OCI-M1 (cell line): ENCODE measurements at places on chromosomes 13 and 19.
A peak's percentile ranks its signal among the peaks of the same experiment; 100 is the strongest.

DNA sequence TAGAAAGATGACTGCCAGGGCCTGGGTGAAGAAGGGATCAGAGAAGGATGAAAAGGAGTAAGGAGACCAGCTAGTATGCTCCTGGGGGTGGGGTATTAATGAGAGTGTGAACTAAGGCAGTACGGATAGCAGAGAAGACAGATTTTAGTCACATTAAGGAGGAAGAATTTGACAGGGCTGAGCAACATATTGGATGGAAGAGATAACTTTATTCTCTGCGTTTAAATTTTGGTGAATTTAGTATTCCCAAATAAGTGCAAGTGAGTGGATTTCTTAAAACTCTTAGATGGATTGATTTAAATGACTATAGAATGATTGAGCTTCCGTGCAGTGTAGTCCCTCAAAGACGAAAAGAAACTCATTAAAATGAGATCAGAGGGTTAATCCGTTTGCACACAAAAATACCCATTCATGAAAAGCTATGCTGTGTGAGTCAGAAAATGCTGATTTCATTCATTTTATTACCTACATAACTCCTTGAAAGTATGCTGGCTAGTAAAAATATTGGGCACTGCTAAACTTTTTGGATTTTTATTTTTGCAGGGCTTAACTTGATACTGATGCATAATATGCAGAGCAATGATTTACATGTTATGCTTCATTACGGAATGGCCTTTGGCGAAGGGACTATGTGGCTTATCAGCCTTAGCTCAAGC lies 54.1 kb downstream of the WDFY2 start:
- DNase-seq = no peak

DNA sequence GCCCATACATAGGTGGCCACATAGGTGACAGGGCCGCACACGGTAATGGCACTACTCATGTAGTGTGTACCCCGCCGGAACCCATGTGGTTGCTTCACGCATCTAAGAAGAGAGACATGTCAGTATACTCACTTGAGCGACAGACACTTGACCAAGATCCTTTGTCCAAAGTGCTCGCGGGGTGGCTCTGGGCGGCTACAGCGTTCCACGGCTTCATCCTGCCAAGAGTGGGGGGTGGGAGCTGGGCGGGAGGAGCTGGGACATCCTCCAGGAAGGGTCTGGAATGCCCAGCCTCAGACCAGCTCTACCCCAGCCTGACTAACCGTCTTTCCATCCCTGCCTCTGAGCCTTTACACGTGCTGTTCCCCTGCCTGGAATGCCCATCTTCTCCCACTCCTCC lies 8.5 kb downstream of the ANGPTL8 start:
- no peak for DNase-seq

- no peak for DNase-seq
Observed at GRCh38 chr13:33172911-33173310, 112.6 kb downstream of the STARD13 start.

GRCh38 chr13:40389081-40389641 lies 277.3 kb downstream of the FOXO1 start:
- DNase-seq = no peak

- peak; percentile 35 for DNase-seq
Observed at GRCh38 chr13:28750187-28751045, 31.6 kb upstream of the SLC46A3 start.

DNA sequence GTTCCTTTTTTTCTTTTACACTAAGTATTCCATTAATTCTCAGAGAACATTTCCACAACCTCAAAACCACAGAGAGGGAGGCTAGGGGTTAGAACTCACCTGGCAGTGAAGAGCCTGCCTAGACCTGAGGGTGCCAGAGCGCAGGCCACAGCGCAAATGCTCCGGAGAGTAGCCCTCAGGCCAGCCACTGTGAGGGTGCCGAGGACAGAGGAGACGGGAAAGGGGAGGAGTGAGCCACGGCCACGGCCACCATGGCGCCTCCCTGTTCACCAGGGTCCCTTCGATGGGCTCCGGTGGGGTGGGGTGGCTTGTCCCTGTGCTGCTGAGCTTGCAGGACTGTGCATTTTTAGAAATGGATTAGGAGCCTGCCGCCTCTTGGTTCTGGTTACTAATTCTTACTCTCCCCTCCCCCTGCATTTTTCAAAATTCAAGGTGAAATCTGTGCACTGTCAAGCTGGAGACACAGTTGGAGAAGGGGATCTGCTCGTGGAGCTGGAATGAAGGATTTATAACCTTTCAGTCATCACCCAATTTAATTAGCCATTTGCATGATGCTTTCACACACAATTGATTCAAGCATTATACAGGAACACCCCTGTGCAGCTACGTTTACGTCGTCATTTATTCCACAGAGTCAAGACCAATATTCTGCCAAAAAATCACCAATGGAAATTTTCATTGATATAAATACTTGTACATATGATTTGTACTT lies 58.8 kb downstream of the GGACT start:
- DNase-seq = no peak

DNA sequence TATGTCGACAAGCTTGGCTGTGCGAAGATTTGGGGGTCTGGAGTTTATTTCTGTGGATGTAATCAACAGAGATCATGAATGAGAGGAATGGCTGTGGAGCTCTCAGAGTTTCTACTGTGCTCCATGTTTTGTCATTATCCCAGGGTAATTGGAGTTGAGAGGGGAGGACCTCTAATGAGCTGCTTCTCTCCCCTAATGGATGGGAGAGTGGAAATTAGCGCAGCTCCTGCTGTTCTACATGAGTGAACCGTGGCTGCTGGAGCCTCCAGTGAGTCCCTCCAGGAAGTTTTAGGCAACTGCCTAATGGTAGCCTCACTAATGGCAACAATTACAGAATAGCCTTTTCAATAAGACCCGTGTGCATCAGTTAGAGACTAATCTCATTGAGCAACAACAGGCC lies 31.3 kb upstream of the FGF9 start:
- DNase-seq = no peak

- no peak for DNase-seq
Observed at GRCh38 chr19:57359300-57359699, 4.1 kb upstream of the TRAPPC2B start.

DNA sequence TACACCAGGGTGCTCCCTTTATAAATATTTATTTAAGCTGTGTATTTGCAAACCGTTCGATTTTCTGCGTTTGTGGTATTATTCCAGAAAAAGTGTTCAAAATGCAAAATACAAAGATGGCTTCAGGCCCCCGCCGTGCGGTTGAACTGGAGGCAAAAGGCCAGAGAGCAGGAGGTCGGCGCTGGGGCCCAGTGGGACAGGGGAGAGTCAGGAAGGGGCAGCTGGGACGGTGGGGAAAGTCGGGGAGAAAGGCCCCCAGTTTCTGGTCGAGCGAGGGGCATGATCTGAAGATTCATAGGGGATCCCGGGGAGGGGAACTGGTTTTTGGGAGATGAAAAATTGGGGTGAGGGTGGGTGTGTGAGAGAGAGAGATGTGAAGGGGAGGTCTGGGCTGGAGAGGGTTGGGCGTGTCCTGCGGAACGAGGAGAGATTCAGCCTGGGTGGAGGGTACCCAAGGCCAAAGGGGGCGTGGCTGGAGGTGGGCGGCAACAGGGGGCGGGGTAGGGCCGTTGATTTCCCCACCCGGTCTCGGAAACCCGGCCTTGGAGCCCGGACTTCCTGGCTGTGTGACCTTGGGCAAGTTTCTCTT lies 678 bp downstream of the ISOC2 start:
- DNase-seq = peak; percentile 77

GRCh38 chr13:83085186-83085900 lies 796.9 kb downstream of the SLITRK1 start:
- DNase-seq = no peak

DNA sequence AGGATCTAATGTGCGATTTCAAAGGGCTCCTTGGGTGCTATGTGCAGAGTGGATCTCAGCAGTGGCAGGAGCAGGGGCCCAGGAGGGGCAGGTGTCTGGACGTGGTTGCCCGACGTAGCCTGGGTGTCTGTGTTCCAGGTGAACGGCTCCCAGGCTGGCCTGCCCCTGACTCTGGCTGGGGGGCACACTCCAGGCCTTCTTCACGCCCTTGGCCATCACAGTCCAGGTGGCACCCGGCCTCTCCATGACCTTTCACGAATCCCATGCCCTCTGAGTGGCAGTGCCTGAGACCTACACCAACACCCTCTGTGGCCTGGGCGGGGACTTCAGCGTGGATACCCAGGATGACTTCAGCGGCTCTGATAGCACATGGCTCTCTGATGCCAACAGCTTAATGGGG lies 11.3 kb upstream of the FXYD3 start:
- DNase-seq = no peak

GRCh38 chr13:42221121-42221765 lies 50.7 kb upstream of the AKAP11 start:
- no peak for DNase-seq

- DNase-seq = no peak
Observed at GRCh38 chr13:111874981-111875380, 192.0 kb upstream of the SOX1 start.

- peak; percentile 30 for DNase-seq
Observed at GRCh38 chr19:40718774-40719391, 2.0 kb downstream of the ITPKC start.

DNA sequence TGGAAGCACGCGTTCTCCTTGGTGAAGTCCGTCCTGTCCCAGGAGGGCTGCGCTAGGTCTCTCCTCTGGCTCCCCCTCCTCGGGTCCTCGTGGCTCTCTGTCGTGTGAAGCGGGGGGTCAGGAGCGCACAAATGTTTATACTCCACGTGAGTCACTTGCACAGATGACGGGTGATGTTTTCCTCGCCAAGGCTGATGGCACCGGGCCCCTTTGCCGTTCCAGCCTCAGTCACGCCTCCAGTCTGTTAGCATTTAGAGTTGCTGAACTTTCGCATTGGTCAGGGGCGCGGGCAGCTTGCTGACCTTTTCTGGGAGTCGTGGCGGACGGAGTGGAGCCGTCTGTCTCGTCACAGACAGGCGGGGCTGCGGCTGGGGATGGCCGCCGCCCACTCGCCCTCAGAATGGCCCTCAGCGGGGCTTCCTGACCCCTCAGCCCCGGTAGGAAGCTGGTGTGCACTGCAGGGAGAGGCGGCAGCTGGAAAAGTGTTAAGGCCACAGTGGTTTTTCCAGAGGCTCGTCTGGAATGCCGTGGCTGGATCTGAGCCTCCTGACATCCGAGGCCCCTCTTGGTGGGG lies 13.7 kb downstream of the KLHL26 start:
- no peak for DNase-seq

GRCh38 chr13:107251341-107251740 lies 683.4 kb upstream of the ARGLU1 start:
- no peak for DNase-seq

DNA sequence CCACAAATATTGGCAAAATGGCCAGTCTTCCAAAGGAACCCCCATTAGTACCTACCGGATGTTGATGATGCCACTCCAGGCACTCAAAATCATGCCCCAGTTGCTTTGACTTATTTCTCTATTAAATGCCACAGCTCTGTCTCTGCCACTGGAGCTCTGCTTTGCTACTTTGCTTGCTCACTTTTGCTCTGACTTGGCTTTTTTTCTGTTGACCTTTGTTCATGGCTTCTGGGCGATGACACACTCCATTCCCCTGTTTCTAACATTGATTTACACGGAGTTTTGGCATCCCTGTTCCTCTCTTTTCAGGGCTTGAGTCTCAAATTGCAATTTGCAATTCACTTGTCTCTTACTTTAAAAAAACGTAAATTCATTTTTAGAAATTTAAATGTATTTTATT lies 217.1 kb upstream of the SPRY2 start:
- DNase-seq = no peak

DNA sequence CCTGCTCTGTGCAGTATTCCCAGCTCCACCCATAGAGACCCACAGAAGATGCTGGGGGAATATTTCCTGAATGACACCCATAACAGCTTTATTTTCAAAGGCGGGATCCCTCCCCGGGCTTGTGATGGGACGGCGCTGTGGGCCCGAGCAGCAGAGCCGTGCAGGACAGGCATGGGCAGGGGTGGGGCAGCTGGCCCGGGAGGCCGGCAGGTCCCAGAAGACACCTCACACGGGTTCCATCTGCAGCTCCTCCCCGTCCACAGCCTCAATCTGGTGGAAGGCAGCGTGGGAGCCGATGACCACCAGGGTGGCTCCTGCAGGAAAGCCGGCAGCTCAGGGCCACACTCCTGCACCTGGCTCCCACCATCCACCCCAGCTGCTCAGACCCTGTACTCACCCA lies 2.5 kb downstream of the RABAC1 start:
- no peak for DNase-seq

- no peak for DNase-seq
Observed at GRCh38 chr13:94280349-94280748, 199.1 kb downstream of the DCT start.

- peak; percentile 14 for DNase-seq
Observed at GRCh38 chr13:100211016-100211710, 122.3 kb downstream of the PCCA start.

DNA sequence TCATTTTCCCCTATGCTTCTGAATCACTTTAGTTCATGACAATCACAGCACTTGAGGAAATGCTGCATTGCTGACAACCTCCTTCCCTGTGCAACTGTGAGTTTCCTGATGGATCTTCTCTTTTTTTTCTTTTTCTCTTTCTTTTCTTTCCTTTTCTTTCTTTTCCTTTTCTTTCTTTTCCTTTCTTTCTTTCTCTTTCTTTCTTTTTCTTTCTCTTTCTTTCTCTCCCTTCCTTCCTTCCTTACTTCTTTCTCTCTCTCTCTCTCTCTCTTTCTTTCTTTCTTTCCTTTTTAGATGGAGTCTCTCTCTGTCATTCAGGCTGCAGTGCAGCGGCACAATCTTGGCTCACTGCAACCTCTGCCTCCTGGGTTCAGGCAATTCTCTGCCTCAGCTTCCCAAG lies 247.9 kb upstream of the HTR2A start:
- DNase-seq = no peak

GRCh38 chr13:45950386-45951000 lies 98.9 kb upstream of the SIAH3 start:
- no peak for DNase-seq

DNA sequence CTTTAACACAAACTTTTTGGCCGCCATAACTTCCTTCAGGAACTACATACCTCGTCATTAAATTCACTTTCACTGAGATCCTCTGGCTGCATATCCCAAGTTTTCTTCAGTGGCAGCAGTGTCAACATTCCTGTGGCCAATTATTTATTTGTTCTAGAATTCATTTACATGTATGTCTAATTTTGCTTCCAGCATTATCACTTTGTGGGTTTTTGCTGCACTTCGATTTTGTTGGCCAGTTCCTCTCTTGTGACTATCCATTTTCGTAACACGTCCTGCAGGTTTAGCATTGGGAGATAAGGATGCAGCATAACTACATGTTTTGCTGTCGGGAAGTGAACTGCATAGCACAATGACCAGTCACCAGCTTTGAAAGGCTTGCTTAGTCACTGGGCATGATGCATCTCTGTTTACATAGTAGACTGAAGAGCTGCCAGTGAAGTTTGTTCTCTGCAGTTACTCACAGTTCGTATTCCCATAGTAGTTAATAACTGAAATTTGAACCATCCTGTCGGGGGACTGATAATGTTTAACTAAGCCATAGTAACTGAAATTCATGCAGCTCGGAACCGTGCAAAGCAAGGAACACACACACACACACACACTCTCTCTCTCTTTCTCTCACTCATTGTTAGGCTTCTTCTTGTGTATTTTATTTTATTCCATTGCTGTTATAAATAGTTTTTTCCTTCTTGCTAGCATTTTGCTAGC lies 28.3 kb downstream of the ZNF507 start:
- DNase-seq = peak; percentile 89

DNA sequence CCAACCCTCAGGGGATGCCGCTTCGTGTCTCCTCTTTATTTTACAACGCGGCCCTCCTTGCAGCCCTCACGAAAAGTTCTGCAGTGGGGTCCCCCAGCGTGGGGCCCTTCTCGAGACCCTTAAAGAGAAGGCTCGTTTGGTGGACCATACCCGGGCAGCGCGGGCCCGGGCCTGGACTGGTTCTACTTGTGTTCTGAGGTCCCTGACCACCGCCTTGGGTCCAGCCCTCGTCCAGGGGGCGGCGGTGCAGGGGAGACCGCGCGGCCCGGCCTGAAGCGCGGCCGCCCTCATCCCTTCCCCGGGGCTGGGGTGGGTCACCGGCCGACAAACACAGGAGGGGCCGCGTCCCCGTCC lies 400 bp upstream of the SERP2 start:
- DNase-seq = no peak
